ENCODE measurements at places on chromosomes 5 and 9.

- no peak for DNase-seq
These were observed 11.7 kb upstream of the DENND1A start for GRCh38 chr9:123941524-123942070.

- no peak for DNase-seq
These were observed 39.4 kb upstream of the SMIM32 start for GRCh38 chr5:136232316-136232715.

GRCh38 chr5:121424976-121425375 lies 426.7 kb upstream of the FTMT start:
- DNase-seq, result no peak

- DNase-seq, result no peak
These were observed 141.5 kb upstream of the NR4A3 start for GRCh38 chr9:99680191-99680590.

DNA sequence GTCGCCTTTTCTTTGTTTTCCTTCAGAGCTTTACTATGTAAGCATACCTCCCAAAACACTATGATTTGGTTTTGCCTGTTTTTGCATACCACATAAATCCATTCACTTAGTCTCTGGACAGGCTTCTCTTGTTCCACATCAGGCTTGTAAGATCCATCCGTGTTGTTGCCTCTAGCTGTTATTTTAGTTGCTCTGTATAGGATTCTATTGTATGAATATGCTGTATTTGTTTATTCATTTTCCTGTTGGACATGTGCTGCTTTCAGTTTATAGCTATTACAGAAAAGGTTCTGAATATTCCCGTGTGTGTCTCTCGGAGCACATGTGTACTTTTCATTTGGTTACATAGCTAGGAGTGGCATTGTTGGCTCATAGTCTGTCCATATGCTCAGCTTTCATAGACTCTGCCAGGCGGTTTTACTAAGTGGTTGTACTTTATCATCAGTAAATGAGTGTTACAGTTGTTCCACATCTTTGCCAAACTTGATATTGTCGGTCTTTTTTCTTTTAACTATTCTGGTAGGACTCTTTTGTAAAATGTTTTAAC lies 41.8 kb downstream of the NUP214 start:
- no peak for DNase-seq

GRCh38 chr9:113511856-113512761 lies 48.6 kb downstream of the RGS3 start:
- peak; percentile 84 for DNase-seq

- no peak for DNase-seq
These were observed 954.7 kb upstream of the ARRDC3 start for GRCh38 chr5:92337772-92338234.

GRCh38 chr5:104513640-104514072 lies 951.1 kb upstream of the NUDT12 start:
- no peak for DNase-seq

GRCh38 chr5:61919920-61920319 lies 386.1 kb upstream of the KIF2A start:
- no peak for DNase-seq

- DNase-seq, result no peak
These were observed 11.9 kb upstream of the CLIC3 start for GRCh38 chr9:137008312-137008711.

GRCh38 chr5:137233726-137234125 lies 265.4 kb downstream of the SPOCK1 start:
- no peak for DNase-seq

DNA sequence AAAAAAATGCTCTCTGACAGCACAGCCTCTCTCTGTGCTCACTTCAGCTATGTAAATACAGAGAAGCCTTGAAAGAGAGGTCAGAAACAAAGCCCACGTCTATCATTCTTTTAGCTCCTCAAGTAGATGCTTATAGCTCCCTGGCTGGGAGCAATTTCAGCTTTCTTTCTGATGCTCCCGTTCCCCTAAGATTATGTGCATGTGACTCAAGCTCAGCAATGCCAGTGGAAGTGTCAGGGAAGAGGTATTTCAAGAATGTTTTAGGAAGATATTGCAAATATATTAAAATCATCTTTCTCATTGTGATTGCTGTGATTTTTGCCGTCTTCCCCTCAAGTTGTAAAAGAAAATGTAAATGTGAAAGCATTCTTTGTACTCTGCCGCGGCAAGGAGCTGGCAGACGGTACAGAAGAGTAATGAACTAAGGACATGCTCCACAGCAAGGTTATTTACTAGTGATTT lies 1353.7 kb upstream of the ACO1 start:
- DNase-seq, result no peak

- DNase-seq, result no peak
These were observed 334.7 kb downstream of the NR2F1-AS1 start for GRCh38 chr5:93246090-93246855.

GRCh38 chr5:96870094-96871026 lies 5.9 kb upstream of the ERAP2 start:
- no peak for DNase-seq

GRCh38 chr5:96821260-96821916 lies 13.6 kb upstream of the ERAP1 start:
- DNase-seq, result no peak

- peak; percentile 73 for DNase-seq
These were observed 632 bp downstream of the UBAP1 start for GRCh38 chr9:34179213-34180136.

GRCh38 chr5:138654281-138654867 lies 79.2 kb upstream of the HSPA9 start:
- peak; percentile 87 for DNase-seq

- no peak for DNase-seq
These were observed 59.7 kb downstream of the COL23A1 start for GRCh38 chr5:178530526-178530925.

- peak; percentile 80 for DNase-seq
These were observed 101.1 kb downstream of the RGS3 start for GRCh38 chr9:113564498-113565237.

DNA sequence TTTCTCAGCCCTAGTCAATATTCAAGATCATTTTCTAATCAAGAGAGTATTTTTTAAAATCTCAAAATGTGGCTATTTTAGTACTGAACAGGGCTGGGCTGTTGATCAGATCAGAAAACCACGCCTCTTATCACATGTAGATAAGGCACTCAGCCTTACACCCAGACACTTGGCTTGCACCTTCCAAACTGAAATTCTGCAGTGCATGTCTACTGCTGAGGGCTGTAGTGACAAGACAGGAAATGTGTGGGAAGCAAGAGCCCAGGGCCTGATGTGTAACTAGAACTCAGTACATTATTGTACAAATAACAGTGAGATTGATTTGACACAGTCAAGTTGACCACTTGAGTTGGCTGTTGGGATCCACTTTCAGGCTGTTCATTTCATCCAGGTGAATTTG lies 48.6 kb downstream of the UBE2QL1 start:
- DNase-seq, result no peak

DNA sequence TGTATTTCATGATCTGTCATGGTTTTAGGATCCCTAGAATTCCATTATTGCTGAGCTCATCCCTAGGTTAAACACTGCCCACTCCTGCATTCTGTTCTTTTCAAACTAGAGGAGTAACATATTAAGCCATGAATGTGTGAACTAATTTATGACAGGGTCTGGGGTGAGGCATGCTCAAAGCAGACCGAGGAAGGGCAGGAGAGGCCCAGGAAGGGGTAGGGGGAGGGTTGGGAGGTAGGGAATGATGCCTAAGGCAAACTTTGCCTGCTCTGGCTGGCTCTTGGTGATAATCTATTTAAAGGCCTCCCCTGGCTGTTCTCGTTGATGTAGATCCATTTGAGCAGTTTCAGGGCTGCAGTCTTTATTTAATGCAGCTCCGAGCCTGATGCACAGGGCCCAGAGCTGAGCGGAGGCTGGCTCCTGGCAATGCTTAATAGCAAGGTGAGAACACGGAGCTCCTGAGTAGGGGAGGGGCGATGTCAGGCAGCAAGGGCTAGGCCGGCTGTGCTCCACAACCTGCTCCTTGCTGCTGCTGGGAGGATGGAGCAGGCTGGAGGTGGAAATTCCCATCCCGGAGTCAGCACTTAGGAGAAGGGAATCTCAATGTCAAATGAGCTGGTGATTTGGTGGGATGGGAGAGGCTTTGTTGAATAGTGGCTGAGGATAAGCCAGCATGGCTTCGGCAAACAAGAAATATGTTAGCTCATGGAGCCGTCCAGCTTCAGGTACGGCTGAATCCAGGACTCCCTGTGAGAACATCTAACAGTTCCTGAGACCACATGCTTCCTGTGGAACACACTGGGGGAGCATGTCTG lies 73.2 kb upstream of the UNC5A start:
- no peak for DNase-seq

All from NB4 (cell line).